Activated T-cell treated with anti-CD3 and anti-CD28 coated beads, Interleukin-2, amount 50 U/mL, for 48 hours (primary cell): ENCODE measurements at places on chromosomes 4 and X.

GRCh38 chr4:115234405-115235093 is 121.1 kb upstream of the NDST4 start:
- no peak for DNase-seq

- peak; percentile 44 for DNase-seq
These were observed 10.4 kb upstream of the DGAT2L6 start for GRCh38 chrX:70166601-70167590.

DNA sequence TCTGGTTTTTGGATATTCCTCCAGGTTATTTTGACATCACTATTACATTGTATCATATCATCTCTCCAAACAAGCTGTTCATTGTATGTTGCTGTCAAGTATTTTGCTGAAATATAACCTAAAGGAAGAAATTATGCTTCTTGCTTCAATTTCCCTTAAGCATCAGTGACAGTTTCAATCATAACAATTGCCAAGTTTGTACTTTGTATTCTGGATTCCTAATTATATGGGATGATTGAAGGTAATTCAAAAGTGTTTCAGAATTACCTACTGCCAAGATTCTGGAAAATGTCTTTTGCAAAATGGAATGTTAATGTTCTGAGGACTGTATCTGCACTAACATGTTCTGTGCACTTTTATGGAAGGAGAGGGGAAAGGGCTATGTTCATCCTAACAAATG is 228.7 kb downstream of the PRDM5 start:
- no peak for DNase-seq

GRCh38 chr4:4727536-4727935 is 131.9 kb upstream of the MSX1 start:
- no peak for DNase-seq

DNA sequence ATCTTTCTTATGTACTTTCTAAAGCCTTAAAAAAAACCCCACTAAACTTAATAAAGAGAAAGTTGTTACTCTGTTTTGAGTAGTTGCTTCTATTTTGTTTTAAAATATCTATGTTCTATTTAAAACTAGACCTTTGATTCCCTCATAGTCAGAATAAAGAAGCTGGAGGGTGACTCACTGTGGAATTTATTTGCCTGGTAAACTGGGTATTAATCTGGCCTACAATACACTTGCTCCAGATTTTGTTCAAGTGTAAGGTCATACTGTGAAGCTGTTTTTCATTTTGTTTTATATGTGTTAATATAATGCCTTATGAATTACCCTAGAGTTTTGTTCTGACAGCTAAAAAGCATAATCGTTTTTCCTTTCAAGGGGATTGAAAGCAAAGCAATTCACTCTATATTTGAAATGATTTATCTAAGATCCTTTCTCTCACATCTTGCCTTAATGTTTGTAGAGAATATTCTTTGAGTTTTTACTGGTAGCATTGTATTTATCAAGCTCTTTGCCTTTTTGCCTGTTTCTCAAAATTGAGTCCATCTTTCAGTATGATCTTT is 277.4 kb upstream of the PITX2 start:
- no peak for DNase-seq

DNA sequence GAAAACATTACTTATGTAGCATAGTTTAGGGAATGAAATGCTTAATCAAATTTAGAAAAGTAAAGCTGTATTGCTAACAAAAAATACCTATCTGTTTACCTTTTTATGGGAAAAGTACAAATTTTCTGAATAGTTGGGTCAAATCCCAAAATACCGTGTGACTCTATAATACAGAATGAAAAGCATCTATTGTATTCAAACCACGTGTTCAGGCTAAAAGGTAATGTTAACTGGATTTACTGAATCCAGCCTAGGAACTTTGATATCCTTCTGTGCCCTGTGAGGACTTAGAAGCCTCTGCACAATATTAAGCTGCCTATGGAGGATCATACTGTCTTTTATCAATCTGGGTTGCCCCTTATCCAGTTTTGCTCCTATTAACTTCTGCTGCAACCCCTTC is 36.3 kb upstream of the AGA start:
- DNase-seq: no peak
